Right renal pelvis (tissue), 4 donors: ENCODE measurements at places on chromosomes 3 and 15.

DNA sequence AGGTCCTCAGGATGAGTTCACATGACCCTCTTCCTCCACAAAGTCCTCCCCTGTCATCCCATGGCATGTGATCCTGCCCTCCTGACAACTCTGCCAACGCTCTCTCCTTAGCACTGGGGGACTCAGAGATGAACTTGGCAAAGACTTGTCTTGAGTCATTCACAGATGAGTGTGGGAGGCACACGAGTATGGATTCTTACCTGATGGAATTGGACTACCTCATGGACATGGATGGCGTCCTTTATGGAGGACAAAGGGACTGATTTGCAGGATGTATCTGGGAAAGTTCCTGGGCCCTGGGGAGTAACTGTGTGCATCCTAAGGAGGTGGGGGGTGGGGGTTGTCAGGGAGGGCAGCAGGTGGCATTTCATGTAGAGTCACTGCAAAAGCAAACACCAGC, 38.2 kb upstream of the TOPBP1 start:
- no peak for DNase-seq

- DNase-seq: no peak
Measured at GRCh38 chr3:123397921-123398785, 50.7 kb downstream of the ADCY5 start.

GRCh38 chr3:197309528-197310361, 11.3 kb upstream of the DLG1 start:
- no peak for DNase-seq

DNA sequence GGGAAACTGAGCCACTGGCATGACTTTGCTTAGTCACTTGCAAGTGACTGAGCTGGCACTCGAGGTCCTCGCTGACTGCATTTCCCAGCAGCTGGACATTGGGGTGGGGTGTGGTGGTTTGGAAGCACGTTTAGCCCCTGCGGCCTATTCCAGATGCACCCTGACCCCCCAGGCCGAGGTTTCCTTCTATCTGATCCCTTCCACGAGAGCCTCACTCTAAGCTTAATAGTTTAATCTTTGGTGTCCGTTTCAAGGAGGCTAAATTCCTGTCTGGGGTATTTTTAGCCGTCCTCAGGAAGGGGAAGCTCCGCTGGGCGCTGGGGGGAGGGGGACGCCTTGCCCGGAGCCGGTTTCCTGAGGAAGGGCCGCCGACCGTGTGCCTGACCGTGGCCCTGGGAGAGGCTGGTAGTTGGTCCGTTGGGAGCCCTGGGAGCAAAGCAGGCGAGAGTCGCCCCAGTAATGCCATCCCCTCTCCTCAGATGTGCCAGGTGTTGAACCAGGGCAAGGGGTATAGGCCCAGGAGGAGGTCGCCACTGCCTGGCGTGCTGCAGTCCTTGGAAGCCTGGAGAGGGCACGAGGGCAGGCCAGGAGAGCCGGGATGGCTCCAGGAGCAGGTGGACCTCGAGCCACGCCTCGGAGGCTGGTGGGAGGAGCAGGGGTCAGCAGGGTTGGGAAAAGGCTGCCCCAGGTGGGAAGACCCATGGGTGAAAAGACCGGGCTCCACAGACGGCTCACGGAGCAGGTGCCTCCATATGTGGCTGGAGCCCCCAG, 37.2 kb downstream of the IDH2 start:
- DNase-seq: no peak

GRCh38 chr15:77749236-77749997, 116.7 kb upstream of the LINGO1 start:
- DNase-seq: no peak

- DNase-seq: no peak
Measured at GRCh38 chr3:111739311-111739911, 119.7 kb upstream of the PHLDB2 start.

GRCh38 chr3:94076055-94076454, 13.2 kb downstream of the NSUN3 start:
- no peak for DNase-seq

GRCh38 chr15:58447271-58448010, 15.7 kb downstream of the LIPC start:
- DNase-seq: no peak

- DNase-seq: no peak
Measured at GRCh38 chr15:101504373-101504772, 14.9 kb upstream of the PCSK6 start.

- no peak for DNase-seq
Measured at GRCh38 chr3:125194061-125194848, 18.3 kb downstream of the SLC12A8 start.

GRCh38 chr3:159733194-159733860, 255.3 kb upstream of the IL12A start:
- no peak for DNase-seq
